Inflammatory macrophage treated with lipopolysaccharide for 1 hour (primary cell): ENCODE measurements at places on chromosomes 3 and 15.

DNA sequence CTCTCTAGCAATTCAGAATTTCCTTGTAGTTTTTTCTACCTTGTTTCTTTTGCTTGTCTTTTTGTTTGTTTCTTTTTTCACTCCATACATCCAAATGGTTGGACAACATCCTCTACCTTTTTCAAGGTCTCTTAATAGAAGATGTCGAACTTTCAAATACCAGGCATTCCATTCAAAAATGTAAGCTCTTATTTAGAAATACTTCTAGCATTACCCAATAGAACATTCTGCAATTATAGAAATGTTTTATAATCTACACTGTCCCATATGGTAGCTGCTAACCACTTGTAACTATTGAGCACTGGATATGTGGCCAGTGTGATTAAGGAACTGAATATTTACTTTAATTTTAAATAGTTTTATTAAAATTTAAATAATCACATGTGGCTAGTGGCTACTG is 196.2 kb upstream of the MRPL3 start:
- DNase-seq: no peak

GRCh38 chr3:115699706-115700105 is 76.4 kb downstream of the GAP43 start:
- DNase-seq: no peak

DNA sequence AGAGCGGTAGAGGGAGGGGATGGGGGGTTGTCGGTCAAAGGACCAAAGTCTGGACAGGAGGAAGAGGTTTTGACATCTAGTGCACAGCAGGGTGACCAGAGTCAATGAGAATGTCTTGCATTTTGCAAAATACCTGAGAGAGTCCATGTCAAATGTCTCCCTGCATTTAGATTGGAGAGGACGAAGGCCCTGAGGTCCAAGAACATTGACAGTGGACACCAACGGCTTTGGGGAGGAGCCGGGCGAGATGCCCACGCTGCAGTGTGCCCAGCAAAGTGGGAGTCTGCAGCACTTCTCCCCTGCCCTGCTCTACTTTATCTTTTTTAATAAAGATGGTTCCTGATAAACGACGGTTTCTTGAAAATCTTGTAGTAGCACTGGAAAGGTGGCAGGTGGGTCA is 67.4 kb upstream of the TAMM41 start:
- no peak for DNase-seq

DNA sequence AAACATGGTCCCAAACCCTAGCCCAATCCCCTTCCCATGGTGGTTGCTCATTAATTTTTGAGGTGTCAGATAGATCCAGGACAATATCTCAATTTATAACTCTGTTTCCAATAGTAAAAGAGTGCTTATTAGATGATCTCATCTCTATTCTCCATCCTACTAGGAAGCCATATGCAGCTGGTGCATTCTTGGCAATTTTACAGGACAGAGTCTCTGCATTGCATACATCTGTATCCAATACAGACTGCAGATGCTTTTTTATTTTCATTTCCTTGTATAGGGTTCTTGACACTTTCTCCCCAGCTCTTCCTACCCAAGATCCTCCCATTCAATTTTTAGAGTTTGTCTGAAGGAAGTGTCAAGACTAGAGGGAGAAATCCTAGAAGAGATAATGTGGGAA is 194.8 kb upstream of the DPH6 start:
- DNase-seq: no peak

DNA sequence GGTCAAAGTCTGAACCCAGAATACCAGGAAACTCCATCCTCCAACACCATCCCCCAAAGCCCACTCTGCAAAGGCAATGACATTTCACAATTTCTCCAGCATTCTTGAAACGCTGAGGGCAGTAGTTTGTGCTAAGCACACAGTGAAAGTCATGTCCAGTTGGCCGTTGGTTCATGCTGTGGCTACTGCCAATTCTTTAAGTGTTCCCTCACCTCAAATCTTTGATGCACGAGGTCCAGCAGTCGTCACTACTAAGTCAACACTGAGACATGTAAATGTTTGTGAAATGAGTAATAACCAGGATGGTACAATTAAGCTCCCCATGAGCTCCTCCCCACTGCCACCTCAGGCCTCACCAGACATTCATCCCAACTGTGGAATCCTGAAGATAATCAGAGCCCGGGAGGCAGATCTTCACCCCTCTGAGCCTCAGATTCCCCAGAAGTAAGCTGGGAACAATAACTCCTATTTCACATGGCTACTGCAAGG is 7.0 kb downstream of the SUCLG2 start:
- no peak for DNase-seq

DNA sequence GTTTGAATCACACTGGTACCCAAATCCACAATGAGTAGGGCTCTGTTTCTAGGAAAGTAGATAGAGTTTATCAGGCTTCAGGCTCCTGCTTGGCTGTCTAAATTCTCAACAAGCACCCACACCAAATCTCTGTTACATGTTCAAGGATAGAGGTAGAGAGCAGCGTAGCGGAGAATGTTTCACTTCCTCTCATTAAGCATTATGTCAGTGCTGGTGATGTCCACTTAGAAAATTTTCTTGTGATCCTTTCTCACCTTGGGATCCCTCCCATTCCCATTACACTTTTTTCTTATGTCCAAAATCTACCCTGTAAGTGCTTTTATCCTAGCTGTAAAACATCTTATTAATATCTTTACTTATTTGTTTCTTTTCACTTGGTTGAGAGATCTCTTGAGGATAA is 34.7 kb upstream of the GCSAM start:
- no peak for DNase-seq

DNA sequence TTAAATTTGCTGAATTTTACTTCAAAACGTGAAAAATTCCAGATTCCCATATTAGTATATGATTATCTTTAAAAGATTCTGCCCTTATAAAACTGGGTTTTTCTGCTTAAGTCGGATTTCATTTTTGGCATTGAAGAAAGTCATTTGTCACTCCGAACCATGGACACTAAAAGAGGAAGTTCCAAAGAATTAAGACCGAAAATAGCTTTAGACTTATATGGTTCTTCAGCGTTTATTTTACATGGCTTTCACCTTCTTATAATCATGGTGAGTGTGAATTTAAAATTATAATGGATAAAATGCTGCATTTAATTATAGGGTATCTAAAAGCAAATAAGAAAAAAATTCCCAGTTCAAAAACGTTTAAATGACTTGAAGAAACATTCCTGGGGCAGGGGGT is 1.0 kb downstream of the C3orf38 start:
- peak; percentile 41 for DNase-seq

- DNase-seq: peak; percentile 59
Measured at GRCh38 chr15:74901612-74902063, 5.0 kb downstream of the FAM219B start.

DNA sequence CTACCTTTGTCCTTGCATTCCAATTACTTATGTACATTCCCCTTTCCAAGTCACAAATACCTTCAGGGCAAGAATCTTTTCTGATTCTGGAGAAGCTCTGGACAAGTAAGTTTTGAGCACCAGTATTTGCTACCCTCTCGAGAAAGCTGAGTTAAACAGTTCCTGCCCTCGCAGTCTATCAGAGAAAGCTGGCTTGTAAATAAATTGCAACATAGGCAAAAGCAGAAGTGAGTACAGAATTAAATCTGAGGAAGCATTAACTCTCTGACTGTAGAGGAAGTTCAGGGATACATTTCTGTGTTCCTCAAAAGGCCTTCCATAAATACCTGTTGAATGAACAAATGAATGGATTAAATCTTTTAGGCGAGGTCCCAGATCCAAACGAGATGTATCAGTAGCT is 1.2 kb downstream of the OSBPL11 start:
- DNase-seq: peak; percentile 71

DNA sequence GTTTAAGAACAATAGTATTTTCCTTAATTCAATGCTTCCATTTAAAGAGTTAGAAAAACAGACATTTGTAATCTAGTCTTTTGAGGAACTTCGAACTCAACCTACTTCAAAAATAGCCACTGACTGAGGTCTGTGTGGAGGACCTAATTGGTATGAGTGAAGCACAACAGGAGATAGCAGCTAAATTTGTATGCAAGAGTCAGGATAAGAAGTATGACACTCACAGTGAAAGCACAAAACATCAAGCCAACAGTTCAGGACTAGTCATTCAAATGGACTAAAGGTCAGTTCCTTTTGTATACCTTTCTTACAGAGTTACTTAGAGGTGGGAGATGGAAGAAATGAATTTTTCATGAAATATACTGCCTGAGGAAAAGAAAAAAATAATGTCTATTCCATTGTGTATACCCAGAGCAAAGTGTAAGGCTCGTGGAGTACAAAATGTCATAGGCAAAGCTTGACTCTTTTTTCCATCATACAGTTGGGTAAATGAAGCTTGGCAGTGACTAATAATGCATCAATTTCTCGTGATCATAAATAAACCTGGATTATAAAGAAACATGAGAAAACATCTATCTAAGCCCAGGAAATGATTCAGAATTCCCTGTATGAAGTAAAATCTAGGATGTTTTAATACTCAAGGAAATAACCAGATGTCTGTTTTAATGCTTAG is 1005.2 kb upstream of the CADM2 start:
- no peak for DNase-seq

DNA sequence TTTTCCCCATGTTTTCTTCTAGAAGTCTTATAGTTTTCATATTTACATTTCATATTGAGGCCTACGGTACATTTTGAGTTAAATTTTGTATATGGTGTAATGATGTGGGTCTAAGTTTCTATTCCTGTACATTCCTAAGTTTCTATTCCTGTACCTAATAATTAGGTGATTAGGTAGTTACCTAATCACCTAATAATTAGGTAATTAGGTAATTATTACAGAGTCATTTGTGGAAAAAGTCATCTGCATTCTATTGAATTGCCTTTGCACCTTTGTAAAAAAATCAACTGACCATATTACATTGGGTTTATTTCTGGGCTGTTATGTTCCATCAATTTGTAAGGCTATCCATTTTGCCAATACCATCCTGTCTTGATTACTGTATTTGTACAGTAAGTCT is 37.1 kb downstream of the MAP4 start:
- no peak for DNase-seq

GRCh38 chr15:81811736-81812135 is 234.1 kb downstream of the MEX3B start:
- DNase-seq: no peak

DNA sequence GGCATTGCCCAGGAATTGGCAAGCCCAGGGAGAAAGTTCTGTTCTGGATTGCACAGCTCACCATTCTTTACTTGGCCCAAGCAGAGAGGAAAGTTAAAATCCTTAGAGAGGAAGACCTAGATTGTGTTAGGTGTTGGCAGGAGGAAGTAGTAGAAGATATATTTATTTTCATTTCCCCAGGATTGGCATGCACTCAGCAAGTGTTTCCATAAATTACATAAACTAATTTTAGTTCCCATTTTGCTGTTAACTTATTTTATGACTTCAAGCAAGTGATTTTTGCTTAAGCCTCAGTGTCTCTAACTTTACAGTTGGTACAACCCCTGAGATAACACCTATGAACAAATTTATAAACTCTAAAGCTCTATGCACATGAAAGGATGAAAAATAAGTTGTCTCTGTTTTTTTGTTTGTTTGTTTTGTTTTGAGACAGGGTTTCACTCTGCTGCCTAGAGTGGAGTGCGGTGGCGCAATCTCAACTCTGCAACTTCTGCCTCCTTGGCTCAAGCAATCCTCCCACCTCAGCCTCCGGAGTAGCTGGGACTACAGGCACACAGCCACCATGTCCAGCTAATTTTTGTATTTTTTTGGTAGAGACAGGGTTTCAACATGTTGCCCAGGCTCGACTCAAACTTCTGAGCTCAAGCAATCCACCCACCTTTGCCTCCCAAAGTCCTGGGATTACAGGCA is 31.2 kb upstream of the TOP2B start:
- DNase-seq: peak; percentile 55

- peak; percentile 13 for DNase-seq
Measured at GRCh38 chr3:8239718-8240695, 261.6 kb upstream of the LMCD1 start.

DNA sequence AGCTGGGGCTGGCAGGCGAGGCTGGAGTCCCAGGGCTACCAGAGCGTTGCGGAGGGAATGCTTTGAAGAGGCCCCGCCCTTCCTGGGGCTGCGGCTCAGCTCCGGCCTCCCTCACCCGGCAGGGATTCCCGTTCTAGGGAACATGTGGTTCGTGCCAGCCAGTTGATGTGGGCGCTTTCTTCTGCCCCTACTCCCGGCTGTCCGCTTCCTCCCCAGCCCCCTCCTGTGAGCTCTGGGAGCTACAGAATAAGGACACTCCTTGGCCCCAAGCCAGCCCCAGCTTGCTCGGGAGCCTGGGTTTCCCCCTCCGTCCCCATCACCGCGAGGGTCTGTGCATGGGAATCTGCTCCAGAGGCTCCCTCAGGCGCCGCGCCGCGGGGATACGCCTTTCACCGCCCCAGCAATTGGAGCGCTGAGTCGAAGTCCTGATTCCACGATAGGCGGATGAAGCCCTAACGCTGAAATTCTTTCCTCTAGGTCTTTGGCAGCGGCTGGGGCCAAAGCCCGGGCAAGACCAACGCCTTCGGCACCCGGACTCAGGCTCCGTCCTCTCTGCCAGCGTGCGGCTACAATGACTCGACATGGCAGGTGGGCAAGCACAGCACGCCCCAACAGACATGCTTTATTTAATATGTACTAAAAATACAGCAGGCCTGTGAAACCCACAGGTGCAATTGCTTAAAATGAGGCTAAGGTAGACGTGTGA is 69.5 kb downstream of the KLF15 start:
- no peak for DNase-seq

- DNase-seq: peak; percentile 14
Measured at GRCh38 chr3:97823046-97824004, 1.5 kb downstream of the CRYBG3 start.

DNA sequence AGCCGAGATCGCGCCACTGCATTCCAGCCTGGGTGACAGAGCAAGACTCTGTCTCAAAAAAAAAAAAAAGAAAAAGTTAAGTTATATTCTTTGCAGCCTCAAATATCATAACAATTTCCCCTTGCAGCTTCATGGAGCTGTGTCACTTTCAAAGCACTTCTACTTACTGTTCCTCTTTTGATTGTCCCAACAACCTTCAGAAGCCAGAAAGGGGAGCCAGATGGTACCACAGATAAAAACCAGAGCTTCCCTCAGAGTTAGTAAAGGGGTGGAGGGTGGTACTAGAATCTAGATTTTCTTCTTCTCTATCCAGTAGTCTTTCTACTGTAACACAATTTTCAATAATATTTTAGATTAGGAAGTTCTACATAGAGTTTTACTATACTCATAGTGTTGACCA is 188.8 kb downstream of the TAFA4 start:
- DNase-seq: no peak

DNA sequence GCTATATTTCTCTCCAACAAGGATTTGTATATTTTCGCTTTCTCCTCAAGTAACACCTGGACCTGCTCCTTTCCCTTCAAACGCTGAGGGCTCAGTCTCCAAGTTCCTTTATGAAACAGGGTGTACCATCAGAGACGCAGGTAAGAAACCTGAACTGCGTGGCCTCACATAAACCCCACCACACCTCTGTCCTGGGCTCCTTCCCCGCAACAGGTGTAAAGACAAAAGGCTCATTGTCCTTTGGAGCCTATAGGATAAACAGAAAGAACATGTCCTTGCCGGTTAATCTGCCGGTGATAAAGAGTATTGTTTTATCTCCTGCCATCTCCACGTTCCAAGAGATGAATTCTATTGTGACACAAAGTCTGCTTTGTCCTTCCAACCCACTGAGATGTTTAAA is 111.8 kb upstream of the ADAMTS9 start:
- no peak for DNase-seq
